ENCODE measurements at places on chromosomes 16 and 17.

- no peak for DNase-seq
These were observed 11.1 kb upstream of the CD300LD start for GRCh38 chr17:74603037-74603635.

GRCh38 chr17:54992797-54993639 is 24.5 kb downstream of the STXBP4 start:
- no peak for DNase-seq

DNA sequence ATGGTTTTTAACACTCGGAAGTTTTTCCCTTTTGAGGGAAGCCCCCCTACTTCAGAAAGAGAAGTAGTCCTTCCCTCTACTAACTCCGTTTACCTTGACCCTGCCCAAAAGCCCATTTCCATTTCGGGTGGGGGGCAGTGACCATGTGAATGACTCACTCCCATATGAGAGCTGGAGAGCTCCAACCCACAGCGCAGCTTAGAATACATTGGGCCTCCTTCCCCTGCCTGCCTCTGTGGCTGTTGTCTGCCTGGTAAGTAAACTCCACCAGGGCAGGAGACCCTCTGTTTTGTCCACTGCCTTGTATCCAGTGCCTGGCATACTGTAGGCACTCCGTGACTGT is 985 bp downstream of the SGSM2 start:
- DNase-seq: no peak

- no peak for DNase-seq
These were observed 19.5 kb downstream of the ATP2A3 start for GRCh38 chr17:3944485-3945388.

- no peak for DNase-seq
These were observed 458.6 kb upstream of the GOT2 start for GRCh38 chr16:59192551-59193199.

DNA sequence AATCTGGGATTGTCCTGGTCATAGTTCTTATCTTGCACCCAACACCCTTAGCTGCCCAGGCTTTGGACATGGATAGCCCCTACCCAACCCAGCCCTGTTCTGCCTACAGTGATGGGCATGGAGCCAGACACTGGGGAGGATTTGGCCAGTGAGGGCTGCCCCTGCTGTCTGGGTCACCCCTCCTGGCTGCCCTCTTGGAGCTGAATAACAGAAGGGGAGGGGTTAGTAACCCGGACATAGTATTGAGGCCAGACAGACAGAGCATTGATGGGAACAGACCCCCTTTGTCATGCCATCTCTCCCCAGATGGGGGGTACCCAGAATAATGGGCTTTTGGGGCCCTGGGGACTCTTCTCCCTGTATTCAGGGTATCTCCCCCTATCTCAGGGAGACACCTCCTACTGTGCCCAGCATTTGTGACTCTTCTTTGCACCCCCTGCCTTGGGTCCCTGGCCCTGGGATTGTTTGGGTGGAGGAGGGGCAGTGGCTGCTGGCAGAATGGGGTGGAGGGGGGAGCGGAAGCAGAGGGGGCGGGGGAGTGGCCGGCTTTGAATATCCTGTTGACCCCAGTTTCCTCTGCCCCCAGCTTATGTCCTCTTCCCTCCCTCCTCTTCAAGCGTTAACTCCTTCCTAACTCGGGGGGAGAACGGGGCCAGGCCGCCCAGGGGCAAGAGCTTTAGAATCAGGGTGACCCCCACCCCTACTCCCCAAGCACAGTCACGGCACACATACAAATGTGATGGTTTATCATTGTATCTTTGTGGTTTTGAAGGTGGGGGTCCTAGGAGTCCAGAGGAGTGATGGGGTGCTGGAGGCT is 17.0 kb downstream of the GJD3 start:
- DNase-seq: no peak

DNA sequence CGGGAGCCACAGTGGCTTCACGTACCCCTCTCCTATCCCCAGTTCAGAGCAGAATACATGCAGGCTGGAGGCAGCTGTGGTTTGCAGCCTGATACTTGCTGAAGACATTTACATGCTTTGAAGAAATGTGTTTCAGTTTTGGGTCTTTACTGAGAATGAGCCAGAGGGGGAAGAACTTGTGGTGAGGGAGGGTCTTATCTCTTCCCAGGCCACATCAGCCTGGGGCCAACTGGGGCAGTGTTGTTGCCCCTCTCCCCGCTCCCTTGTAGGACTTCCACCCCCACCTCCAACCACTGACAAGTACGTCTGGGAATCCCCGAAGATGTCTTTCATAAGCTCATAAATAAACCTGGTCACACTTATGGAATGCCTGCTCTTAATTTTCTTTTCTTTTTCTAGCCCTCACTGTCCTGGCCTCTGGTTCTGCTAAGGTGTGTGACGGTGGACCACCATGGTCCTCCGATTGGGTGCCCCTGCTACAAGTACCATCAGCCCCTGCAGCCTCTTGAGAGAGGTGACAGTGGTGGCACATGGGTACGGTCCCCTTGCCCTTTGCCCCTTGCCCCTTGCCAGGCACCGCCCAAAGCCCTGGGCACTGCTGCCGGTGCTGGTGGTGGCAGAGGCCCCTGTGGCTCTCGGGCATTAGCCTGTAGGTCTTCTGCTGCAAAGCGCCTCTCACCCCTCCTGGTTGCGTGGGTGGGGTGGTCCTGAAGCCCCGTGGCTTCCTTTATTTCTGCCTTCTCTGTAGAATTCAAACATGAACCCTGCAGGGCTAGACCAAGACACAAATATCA is 144.8 kb upstream of the RPH3AL start:
- DNase-seq: no peak
